ENCODE measurements at places on chromosomes 4 and X.

GRCh38 chrX:103688946-103689345 lies 2.4 kb upstream of the MORF4L2 start:
- H3K4me1 ChIP-seq = no peaks in the 10 kb centered on the region

DNA sequence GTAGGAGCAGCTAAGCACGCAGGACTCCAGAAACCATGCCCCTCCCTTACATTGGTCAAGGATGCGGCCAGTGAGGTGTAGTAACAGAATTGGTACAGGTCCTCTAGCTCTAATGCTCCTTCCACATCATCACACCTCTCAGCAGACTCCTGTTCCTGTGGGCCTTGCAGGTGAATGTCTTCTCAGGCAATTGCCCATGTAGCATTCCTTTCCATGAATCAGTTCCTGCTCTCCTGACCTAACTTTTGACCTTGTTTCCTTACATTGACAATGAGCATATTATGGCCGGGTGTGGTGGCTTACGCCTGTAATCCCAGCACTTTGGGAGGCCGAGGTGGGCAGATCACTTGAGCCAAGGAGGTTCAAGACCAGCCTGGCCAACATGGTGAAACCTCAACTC lies 31.3 kb downstream of the MAP7D3 start:
- H3K27me3 ChIP-seq = no peaks in the 10 kb centered on the region
- peaks cover 43% of the 10 kb centered on the region for H3K36me3 ChIP-seq
- H3K27ac ChIP-seq = peak overlapping the region; percentile 80

DNA sequence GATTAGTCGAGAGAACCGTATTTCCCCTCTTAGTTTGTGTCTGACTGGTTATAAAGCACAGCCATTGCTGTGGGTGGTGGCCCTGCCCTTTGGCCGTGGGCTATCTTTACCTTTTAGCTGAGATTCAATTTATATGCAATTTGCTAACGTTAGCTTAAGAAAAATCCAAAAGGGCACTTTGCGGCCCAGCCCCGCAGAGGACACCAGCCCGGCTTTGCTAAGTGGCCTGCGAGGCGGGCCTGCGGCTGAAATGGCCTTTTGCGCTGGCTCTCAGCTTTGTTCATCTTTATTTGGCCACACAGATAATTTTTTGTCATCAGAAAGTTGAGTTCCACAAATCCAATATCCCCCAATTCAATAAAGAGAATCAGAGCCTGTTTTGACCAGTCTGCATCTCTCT lies 48.3 kb downstream of the CPZ start:
- H3K4me1 ChIP-seq = no peaks in the 10 kb centered on the region
- no peak for DNase-seq
- no peak overlapping the region for H3K4me3 ChIP-seq
- H3K27me3 ChIP-seq = peaks cover 15% of the 10 kb centered on the region

DNA sequence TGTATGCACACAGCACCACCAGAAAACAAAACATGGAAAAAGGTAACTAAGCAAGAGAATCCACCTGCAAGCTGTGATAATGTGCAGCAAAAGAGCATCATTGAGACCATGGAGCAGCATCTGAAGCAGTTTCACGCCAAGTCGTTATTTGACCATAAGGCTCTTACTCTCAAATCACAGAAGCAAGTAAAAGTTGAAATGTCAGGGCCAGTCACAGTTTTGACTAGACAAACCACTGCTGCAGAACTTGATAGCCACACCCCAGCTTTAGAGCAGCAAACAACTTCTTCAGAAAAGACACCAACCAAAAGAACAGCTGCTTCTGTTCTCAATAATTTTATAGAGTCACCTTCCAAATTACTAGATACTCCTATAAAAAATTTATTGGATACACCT lies 90.2 kb downstream of the TET2 start:
- H3K4me1 ChIP-seq = no peaks in the 10 kb centered on the region
- peaks cover 9% of the 10 kb centered on the region for H3K36me3 ChIP-seq
- H3K27ac ChIP-seq = no peak overlapping the region
- no peak for DNase-seq

DNA sequence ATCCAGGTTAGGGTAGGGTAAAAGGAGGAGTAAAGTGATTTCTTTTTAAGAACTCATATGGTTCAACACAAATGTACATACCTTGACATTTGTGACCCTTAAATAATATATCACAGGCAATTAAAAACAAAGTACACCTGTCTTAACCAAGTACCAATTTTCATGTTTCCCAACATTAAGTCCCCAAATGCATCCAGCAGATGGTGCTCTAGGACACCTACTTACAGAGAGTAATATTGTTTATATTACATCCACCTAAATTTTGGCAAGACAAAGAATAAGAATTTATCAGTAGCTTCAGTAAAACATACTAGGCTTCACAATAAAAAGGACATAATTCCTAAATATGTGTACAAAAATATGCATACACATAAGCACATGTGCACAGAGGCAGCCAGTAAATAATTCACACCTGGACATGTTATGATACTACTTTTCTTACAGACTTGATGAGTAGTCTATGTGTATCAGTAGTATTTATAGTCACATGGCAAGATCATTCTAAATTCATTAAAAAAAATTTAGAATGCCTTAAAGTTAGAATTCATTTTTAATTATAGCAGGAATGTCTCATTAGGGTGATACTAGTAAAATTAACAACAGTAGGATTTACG lies 219.7 kb downstream of the DCLK2 start:
- H3K4me3 ChIP-seq = no peak overlapping the region
- peaks cover 12% of the 10 kb centered on the region for H3K4me1 ChIP-seq
- no peak for DNase-seq
- H3K36me3 ChIP-seq = no peaks in the 10 kb centered on the region
- H3K27me3 ChIP-seq = no peaks in the 10 kb centered on the region
- H3K27ac ChIP-seq = no peak overlapping the region

DNA sequence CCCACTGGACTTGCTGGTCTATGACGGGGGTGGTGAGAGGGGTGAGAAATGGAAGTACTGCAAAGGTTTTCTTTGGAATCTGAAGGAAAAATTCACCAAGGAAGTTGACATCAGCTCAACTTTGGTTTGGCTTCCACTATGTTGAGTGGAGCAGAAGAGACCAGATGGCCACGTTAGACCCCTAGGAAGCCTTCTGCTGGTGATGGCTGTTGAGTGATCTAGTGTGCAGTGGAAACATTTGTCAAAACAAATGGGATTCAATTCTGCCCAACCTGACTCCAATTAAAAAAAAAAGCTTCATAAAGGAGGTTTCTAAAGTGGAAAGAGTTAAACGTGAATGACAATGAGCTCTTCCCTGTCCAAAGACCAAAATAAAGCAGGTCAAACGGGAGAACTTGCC lies 25.7 kb downstream of the SEL1L3 start:
- H3K27me3 ChIP-seq = no peaks in the 10 kb centered on the region
- no peak overlapping the region for H3K4me3 ChIP-seq
- no peak overlapping the region for H3K27ac ChIP-seq
- DNase-seq = no peak
- H3K36me3 ChIP-seq = peaks cover 4% of the 10 kb centered on the region

GRCh38 chrX:19566359-19567222 lies 51.3 kb upstream of the MAP3K15 start:
- H3K4me1 ChIP-seq = no peaks in the 10 kb centered on the region
- no peak for DNase-seq
- H3K27ac ChIP-seq = no peak overlapping the region
- no peaks in the 10 kb centered on the region for H3K27me3 ChIP-seq

DNA sequence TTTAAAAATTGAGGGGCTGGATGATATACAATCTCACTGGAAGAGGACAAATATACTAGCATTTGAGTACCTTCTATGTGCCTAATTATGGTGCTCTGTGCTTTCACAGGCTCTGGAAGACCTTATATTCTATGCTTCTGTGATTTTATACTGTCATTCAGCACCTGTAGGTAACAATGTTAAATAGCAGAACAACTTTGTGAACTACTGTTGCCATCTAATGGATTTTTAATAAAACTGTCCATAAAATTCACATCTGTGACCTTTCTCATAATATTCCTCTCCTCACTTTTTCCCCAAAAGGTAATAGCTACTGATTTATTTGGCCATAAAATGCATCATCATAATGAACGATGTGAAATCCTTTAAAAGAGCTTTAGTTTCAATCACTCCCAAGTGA lies 21.9 kb downstream of the POU3F4 start:
- H3K27me3 ChIP-seq = no peaks in the 10 kb centered on the region
- no peak overlapping the region for H3K27ac ChIP-seq
- H3K4me3 ChIP-seq = no peak overlapping the region
- no peaks in the 10 kb centered on the region for H3K36me3 ChIP-seq
- DNase-seq = no peak
- no peaks in the 10 kb centered on the region for H3K4me1 ChIP-seq

- H3K27me3 ChIP-seq = no peaks in the 10 kb centered on the region
- H3K4me3 ChIP-seq = no peak overlapping the region
- no peak overlapping the region for H3K27ac ChIP-seq
- no peaks in the 10 kb centered on the region for H3K36me3 ChIP-seq
- no peaks in the 10 kb centered on the region for H3K4me1 ChIP-seq
Measured at GRCh38 chr4:105162123-105162796, 15.6 kb downstream of the TET2 start.

- no peak overlapping the region for H3K4me3 ChIP-seq
- no peak for DNase-seq
- H3K4me1 ChIP-seq = no peaks in the 10 kb centered on the region
Measured at GRCh38 chrX:87392369-87392768, 125.2 kb upstream of the KLHL4 start.

DNA sequence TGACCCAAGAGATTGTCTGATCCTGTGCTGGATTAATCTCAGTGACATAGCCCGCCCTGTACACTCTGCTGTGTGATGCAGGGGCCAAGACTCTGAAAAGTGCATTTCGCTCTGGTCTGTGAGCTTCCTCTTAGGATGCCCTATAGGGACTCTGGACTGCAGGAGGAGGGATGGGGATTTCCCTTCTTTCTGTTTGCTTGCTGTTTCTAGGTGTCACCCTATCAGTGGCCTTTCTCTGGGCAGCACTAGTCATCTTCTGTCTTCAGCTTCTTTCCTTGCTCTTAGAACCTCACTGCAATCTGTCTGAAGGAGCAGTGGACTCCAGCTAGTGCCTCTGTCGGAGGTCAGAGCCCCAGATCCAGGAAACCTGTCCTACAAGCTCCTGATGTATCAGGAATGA lies 34.5 kb upstream of the SCRG1 start:
- no peaks in the 10 kb centered on the region for H3K4me1 ChIP-seq
- no peaks in the 10 kb centered on the region for H3K27me3 ChIP-seq
- H3K27ac ChIP-seq = no peak overlapping the region
- DNase-seq = no peak
- no peaks in the 10 kb centered on the region for H3K36me3 ChIP-seq

DNA sequence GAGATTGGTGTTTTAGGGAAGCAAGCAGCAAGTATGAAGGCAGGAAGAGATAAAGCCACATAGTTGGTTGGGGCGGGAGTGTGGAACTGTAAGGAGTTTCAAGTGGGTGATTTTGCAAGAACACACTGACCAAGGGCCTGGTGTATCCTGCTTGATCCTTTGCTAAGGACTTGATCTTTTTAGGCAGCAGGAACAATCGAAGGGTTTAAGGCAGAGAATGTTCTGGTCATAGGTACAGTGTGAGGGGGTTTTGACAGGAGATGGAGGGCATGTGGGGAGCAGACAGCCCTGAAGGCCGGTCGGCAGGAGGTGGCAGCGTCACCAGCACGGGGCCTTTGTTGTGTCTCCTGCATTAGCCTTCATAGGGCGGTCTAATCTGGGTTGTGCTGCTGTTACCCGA lies 54.7 kb downstream of the FAM193A start:
- no peak overlapping the region for H3K4me3 ChIP-seq
- no peak overlapping the region for H3K27ac ChIP-seq
- no peaks in the 10 kb centered on the region for H3K4me1 ChIP-seq

DNA sequence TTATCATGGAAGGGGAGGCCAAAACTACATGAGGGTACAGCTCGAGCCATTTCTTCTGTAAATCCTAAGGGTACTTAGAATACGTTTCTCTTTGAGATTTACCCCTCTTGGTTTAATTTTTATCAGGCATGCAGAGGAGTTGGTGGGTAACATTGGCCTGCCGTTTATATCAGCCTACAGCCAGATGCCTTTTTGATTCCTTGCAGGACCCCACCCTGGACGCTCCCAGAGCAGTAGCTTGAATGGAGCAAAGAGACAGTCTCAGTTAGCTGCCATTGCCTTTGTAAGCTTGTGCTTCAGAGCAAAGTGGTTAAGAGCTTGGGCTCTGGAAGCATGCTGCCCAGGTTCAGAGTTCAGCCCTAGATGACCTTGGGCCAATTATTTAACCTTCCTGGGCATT lies 9.0 kb downstream of the DOCK11 start:
- no peak overlapping the region for H3K4me3 ChIP-seq
- no peaks in the 10 kb centered on the region for H3K4me1 ChIP-seq
- no peaks in the 10 kb centered on the region for H3K36me3 ChIP-seq
- no peaks in the 10 kb centered on the region for H3K27me3 ChIP-seq

- peak; percentile 70 for DNase-seq
- H3K4me1 ChIP-seq = peaks cover 3% of the 10 kb centered on the region
- no peaks in the 10 kb centered on the region for H3K36me3 ChIP-seq
- H3K27me3 ChIP-seq = no peaks in the 10 kb centered on the region
Measured at GRCh38 chrX:19889582-19890342, 2.4 kb upstream of the SH3KBP1 start.

Measured in RWPE2 (cell line).